NAMALWA (cell line): ENCODE measurements at places on chromosomes 11 and 22.

DNA sequence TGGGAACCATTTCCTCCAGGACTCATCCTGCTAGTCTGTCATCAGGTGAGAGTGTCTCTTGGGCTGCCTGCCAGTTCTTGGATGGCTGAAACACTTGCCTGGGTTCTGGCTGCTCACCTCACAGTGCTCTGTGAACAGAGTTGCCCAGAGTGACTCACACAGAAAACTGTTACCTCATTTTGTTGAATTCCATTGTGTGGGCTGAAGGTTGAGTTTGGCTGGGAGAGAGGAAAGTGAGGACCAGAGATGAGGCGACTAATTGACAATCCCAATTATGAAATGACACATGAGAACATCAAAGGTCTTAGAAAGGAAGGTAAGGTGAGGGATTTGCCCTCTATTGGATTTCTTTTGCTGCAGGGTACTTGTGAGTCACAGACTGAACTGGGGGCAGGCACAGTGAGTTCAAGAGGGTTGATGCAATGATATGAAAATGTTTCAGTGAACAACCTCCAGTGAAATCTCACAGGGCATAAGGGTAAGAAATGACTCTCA, 20.2 kb upstream of the CALCB start:
- DNase-seq: no peak

GRCh38 chr22:19942157-19943081, 801 bp upstream of the TXNRD2 start:
- peak; percentile 50 for DNase-seq

GRCh38 chr11:80083531-80083951, 642.7 kb upstream of the TENM4 start:
- DNase-seq: no peak

DNA sequence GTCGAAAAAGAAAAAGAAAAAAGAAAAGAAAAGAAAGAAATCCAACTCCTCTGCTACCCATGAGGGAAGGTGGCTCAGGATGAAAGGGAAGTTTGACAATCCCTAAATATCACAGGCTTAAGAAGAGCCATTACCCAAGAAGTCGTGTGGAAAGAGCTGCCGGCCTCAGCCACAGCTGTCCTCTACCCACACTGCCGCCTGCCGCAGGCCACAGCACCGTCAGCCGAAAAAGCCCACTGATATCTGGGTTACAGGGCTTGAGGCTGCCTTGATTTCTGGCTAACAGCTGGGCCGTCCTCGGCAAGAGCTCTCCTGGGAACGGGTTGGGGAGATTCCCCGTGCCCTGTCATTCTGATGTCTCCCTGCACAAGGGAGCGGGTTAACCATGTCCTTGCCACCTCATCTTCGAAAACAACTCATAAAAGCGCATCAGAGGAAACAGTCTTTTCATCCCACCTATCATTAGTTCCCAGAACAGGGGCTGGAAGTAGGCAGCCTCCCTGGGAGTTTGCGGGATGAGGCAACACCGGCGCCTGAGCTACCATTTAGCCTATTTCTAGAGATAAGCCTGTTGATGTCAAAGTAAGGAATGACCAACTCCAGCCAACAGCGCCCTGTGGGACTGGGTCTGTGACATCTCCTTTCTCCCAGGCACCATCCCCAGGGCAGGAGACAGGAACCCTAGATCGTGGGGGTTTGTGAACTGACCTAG, 21.8 kb upstream of the SNX32 start:
- DNase-seq: no peak

DNA sequence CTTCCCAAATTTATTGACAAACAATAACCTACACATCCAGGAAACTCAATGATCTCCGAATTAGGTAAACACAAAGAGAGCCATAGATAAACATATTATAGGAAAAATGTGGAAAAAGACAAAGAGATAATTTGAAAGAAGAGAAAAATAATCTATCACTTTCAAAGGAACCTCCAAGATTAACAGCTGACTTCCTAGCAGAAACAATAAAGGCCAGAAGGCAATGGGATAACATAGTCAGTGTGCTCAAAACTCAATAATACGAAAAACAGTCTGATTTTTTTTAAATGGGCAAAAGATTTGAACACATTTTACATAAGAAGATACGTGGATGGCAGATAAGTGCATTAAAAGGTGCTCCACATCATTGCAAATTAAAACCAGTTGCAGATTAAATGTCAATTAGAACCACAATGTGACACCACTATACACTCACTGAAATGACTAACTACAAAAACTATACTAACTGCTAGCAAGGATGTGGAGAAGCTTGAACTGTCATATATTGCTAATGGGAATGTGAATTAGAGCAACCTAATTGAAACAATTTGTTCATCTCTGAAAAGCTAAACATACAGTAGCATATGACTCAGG, 300.4 kb downstream of the TMEM135 start:
- no peak for DNase-seq

- DNase-seq: no peak
Measured at GRCh38 chr11:123474994-123475393, 44.9 kb downstream of the GRAMD1B start.

DNA sequence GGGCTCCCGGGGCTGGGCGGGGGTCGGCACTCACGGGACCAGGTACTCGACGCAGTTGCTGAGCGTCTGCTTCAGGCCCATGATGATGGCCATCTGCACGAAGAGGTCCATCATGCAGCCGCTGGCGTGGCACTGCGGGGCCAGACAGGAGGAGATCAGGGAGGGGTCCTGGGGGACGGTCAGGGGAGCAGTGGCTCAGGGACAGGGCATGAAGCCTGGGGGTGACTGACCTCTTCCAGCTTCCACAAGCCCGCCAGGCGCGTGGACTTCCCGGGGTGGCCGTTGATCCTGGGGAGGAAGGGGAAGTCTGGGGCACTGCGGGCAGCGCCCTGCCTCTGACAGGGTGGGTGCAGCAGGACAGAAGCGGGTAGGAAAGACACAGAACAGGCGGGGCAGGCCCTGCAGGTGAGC, 6.1 kb upstream of the SIGIRR start:
- no peak for DNase-seq

GRCh38 chr11:110347660-110348059, 51.2 kb upstream of the RDX start:
- DNase-seq: no peak

- DNase-seq: no peak
Measured at GRCh38 chr22:26197425-26197824, 28.2 kb downstream of the SEZ6L start.

- no peak for DNase-seq
Measured at GRCh38 chr22:47027766-47028165, 265.3 kb downstream of the TBC1D22A start.

GRCh38 chr22:30044881-30045493, 35.3 kb upstream of the HORMAD2 start:
- DNase-seq: no peak

GRCh38 chr11:120086651-120087050, 51.3 kb downstream of the TRIM29 start:
- no peak for DNase-seq

- DNase-seq: no peak
Measured at GRCh38 chr11:58837707-58838388, 6.7 kb downstream of the GLYATL2 start.

- DNase-seq: no peak
Measured at GRCh38 chr11:21534288-21534687, 658.6 kb upstream of the ANO5 start.
